Activated T-helper 2 cell treated with anti-CD3 and anti-CD28 coated beads, Interferon-gamma antibody, Interleukin-2, Interleukin-4, amounts not matched to agents 10 μg/mL and 5 μg/mL and 100 μg/mL, durations not matched to agents 14 hours and 24 hours and 36 hours (primary cell): ENCODE measurements at places on chromosomes 5 and 9.

GRCh38 chr9:131470581-131470991 is 32.1 kb upstream of the POMT1 start:
- no peaks in the 10 kb centered on the region for H3K27me3 ChIP-seq
- H3K36me3 ChIP-seq: peaks cover 78% of the 10 kb centered on the region
- no peak overlapping the region for H3K4me3 ChIP-seq
- H3K27ac ChIP-seq: no peak overlapping the region
- no peak for DNase-seq

GRCh38 chr5:151757233-151758140 is 944 bp downstream of the ATOX1 start:
- H3K36me3 ChIP-seq: peaks cover 17% of the 10 kb centered on the region
- no peaks in the 10 kb centered on the region for H3K27me3 ChIP-seq
- H3K4me1 ChIP-seq: peaks cover 32% of the 10 kb centered on the region

DNA sequence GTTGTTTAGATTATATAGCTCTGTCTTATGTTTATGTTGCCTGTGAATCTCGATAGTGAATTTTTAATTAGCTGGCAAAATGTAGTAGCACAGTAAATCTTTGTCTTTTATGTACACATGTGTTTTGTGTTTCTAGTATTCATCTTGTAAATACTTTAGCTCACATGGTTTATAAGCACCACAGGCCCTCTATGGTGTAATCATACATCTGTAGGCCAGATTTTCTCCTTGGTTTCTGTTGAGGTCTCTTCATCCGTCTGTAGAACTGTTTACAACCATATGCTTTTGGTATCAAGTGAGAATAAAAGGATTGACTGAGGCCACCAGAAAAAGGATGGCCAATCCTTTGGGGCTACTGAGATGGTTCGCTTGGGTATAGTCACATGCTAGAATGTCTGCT is 45.0 kb downstream of the PRR16 start:
- no peak overlapping the region for H3K4me3 ChIP-seq
- H3K27me3 ChIP-seq: no peaks in the 10 kb centered on the region
- no peaks in the 10 kb centered on the region for H3K4me1 ChIP-seq
- DNase-seq: no peak
- H3K27ac ChIP-seq: no peak overlapping the region

DNA sequence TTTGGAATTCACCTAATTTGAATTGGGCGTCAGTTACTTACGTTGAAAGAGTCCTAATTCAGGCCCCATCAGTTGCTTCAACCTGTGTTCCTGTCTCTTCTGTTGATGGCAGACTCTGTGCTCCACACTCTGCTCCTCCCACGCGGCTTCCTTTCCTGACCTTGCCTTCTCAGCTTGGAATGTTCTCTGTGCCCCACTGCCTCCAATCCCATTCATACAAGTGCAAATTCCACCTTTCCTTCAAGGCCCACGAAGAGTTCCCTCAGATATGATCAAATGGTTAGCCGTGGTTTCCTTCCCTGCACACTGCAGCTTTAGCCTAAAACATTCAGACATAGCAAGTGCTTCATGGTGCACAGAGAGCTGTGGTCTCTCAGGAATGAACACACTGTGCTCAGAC is 65.7 kb downstream of the SREK1 start:
- no peaks in the 10 kb centered on the region for H3K4me1 ChIP-seq
- no peak overlapping the region for H3K4me3 ChIP-seq
- H3K27me3 ChIP-seq: no peaks in the 10 kb centered on the region
- H3K27ac ChIP-seq: no peak overlapping the region
- DNase-seq: no peak

DNA sequence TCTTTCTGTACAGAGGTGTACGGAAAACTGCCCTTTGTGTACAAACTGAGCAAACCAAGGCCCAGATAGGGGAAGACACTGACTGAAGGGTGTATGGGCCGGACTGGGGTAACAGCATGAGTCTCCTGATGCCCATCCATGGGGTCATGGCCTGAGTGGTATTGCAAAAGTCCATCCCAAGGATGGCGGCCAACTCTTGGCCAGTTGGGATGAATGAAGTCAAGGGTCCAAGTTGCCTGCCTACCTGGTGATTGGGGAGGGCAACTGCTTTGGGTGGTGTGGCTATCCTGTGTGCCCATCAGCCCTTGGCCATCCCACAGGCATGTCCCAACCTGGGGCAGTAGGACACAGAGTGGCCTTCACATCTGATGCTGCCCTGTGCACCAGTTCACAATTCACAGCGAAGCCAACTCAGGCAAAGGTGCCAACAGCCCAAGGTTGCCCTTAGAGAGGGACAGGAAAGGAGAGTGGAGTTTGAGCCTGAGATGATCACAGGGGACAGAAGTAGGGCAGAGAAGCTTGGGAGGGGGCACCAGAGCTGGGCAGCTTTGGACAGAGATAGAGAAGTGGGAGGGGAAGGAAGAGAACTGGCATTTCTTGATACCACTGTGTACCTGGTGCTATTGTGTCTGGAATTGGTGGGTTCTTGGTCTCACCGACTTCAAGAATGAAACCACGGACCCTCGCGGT is 46.6 kb downstream of the COL15A1 start:
- no peaks in the 10 kb centered on the region for H3K36me3 ChIP-seq
- H3K27me3 ChIP-seq: peaks cover 4% of the 10 kb centered on the region
- H3K4me3 ChIP-seq: no peak overlapping the region
- DNase-seq: no peak
